ENCODE measurements at places on chromosomes 11 and 22.

- peak; percentile 98 for DNase-seq
Measured at GRCh38 chr11:32255841-32256240, 165.0 kb downstream of the RCN1 start.

DNA sequence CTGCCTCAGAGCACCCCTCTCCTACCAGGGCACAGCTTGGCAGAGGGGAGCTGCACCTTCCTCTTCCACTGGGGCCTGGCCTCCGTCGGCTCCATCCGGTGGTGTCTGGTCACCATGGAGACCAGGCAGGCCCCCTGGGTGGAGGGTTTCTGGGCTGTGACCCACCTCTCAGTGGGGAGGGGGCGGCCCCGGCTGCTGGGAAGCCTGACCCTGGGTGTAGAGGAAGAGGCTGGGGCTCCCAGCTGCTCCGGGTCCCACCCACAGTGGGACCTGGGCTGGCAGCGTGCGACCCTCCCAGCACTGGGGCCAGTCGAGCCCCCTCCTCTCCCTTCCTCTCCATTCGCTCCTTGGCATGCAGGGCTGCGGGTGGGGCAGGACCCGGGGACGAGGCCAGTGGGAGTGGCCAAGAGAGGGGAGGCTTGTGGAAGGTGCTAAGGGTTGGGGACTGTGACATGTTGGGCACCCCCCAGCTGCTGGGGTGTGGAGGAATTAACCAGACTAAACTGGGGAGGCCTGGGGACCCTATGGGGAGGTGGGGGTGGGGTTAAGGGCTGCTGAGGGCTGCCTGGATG is 46.8 kb downstream of the BRSK2 start:
- DNase-seq, result no peak

DNA sequence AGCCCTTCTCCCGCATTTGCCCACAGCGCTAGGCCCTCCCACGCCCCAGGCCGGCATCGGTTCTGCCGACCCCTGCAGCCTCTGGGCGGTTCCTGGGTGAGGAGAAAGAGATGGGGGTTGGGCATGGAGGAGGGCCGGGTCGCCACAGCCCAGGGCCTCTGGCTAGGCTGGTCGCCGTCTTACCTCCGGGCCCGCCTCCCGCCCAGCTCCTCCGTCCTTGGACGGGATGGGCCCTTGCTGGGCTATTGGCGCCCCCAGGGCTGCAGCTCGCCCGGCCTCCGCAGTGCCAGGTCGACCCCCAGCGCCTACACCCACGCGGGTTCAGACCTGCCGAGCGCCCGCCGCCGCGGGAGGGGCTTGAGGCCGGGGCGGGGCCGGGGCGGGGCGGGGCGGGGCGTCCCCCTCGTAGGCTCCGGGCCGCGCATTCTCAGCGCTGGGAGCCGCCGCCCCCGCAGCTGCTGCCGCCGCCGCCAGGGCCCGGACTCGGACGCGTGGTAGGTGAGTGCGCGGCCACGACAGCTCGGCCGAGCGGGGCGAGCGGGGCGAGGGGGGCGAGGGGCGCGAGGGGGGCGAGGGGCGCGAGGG is at the start of gene CD151:
Gene CD151 (plus strand): TSS at position 424 of the 585 bp plus-strand sequence. CDS start 3,118 bp downstream, outside the sequence.
- DNase-seq, result peak; percentile 77

- DNase-seq, result peak; percentile 86
Measured at GRCh38 chr22:19629720-19630419, 84.4 kb upstream of the SEPTIN5 start.

DNA sequence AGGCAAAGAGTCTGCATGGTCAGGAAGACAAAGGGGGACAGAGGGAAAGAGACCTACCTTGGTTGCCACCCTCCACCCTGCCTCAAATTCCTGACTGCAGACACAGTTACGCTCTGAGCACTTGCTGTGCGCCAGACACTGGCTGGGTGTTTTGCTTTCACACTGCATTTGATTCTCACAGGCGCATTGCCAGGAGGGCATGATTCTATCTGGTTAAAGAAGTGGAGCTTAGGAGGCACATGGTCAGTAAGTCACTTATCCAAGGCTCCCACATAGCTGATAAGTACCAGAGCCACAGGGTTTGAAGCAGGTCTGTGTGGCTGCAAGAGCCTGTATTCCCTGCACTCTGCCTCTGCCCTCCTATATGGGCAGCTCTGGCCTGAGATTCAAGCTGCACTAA is 103.9 kb downstream of the TIMP3 start:
- DNase-seq, result no peak

DNA sequence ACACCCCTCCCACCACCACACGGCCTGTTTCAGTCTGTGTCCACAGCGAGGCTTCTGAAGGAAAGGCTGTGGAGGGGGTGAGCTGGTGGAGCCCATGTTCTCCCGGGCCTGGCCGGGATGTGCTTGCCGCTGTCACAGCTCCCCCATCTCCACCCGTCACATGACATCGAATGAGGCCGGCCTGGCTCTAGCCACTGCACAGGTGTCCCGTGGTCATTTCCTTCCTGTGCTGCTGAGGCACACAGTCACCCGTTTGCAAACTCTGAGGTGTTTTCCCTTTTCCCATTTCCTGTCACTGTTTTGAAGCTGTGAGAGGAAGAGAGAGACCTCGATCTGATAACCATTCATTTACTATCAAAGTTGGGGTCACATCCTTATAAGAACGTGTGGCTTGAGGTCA is 55.7 kb upstream of the CLDN5 start:
- DNase-seq, result no peak

- DNase-seq, result no peak
Measured at GRCh38 chr11:104148706-104149105, 15.2 kb downstream of the PDGFD start.

DNA sequence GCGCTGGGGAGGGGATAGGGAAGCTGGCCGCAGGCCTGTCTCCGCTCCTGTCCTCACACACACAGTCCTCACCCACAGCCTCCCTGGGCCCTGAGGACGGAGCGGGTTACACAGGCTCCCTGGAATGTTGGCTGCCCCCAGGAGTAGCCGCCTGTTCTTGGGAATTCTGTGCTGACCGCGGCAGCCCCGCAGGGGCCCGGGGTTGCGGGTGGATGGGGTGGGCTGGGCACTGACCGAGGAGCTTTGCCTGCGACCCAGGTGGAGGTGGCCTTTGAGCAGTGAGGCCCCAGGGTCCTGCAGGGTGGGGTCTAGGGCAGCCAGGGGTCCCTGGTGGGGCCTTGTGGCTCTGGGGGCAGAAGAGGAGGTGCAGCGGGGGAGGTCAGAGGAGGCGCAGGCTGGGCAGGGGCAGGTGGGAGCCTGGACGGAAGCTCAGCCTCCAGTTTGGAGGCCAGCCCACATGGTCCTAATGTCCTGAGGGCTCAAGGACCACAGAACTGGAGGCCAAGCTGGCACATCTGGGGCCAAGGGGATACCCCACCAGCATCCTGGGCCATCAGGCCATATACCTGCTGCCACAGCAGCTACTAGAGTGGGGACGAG is 6.6 kb upstream of the MRGPRG start:
- no peak for DNase-seq

DNA sequence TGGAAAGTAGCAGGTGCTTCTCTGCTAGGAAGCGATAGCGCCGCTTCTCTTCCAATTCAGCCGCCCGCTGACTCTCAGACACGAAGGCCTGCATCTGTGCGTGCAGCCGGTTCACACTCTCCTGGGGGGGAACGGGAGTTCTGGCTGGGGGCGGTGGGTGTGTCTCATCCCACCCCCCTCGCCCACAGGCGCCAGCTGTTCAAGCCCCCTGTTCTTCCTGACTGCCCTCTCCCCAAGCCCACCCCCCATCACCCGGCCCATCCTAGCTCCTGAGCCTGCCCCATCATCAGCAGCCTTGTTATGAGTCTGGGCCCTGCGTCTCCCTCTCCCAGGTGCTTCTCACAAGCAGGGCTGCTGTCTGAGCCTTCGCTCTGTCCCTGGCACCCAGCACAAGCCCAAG is 13.1 kb upstream of the SLC16A8 start:
- no peak for DNase-seq

DNA sequence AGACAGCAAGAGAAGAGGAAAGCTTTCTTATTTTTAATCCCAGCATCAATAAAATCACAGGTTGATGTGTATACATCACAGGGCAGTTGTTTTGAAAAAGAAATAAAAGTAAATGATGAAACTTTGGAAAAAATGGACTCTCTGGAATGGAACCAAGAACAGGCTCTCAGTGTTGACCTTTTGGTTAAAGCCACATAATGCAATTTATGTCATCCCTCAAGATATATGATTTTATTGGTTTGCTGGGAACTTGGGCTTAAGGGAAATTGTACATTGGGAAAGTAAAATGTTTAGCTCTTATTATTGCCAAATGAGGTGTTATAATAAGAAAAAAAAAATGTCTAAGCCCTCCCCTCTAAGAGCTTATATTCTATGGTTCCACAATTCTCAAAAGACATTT is 139.8 kb upstream of the MTNR1B start:
- no peak for DNase-seq

- DNase-seq, result no peak
Measured at GRCh38 chr22:45620706-45621105, 50.9 kb upstream of the ATXN10 start.

DNA sequence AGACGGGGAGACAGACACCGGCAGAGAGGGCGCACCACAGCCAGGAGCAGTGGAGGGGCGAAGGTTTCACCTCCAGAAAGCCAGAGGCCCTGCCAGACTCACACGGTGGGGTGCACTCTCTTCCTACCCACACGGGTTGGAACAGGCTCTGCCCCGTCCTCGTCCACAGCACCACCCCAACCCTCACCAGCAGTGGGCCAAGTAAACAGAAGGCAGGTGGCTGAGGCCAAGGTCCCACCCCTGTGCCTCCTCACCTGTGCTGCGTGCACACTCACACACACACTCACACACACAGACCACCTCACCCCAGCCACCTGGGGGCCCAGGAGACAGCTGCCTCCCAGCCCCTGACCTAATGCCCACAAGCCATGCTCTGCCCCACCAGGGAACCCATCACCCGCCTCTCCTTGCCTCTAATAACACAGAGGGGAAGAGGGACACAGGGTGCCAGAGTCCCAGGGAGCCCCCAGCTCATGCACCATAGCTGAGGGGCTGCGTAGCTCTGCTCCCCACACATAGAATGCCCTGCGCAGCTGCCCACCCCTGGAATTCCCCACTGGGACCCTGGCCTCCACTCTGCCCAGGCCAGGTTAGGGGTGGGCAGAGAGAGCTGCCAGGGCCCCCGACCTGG is 3.1 kb downstream of the CYB5R3 start:
- no peak for DNase-seq

- no peak for DNase-seq
Measured at GRCh38 chr11:65617990-65618751, 2.6 kb downstream of the PCNX3 start.

DNA sequence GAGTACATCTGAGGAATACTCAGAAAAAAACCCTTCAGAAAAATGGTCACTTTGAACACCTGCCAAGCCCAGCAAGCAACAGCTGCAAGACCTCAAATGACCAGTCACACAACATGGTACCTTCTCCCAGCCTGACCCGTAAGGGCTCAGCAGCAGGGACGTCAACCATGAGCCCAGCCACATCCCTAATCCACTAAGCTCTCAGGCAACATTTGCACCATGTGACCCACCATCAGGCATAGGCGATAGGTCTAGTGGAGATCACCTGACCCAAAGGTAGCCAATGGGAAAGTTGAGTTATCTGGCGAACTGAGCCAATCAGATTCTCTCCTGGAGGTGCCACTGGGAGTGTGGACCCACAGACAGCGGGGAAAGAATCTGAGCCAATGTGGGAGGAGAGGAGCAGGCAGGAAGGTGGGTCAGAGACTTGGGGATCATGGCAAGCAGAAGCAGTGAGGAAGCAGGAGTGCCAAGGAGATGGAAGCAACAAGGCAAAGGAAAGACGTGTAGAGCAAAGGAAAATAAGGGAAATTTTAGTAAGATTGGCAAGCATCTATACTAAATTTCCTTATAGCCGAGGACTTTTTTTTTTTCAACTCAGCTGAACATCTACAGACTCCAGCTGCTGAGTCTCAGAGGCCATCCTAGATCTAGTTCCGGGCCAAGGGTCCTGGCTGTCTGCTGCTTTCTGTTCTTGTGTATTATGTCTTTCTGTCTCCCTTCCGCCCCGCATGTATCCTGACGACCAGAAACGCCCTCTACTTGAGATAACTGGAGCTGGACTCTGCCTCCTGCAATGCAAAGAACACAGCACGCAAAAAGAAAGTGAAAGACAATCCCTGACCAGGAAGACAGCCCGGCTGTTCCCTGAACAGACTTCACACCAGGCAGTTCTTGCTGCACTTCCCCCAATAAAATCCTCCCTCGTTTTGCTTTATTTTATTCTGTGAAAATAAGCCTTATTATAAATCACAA is 11.0 kb upstream of the PLAAT2 start:
- DNase-seq, result no peak

GRCh38 chr11:115765803-115766239 is 261.6 kb upstream of the CADM1 start:
- DNase-seq, result no peak

DNA sequence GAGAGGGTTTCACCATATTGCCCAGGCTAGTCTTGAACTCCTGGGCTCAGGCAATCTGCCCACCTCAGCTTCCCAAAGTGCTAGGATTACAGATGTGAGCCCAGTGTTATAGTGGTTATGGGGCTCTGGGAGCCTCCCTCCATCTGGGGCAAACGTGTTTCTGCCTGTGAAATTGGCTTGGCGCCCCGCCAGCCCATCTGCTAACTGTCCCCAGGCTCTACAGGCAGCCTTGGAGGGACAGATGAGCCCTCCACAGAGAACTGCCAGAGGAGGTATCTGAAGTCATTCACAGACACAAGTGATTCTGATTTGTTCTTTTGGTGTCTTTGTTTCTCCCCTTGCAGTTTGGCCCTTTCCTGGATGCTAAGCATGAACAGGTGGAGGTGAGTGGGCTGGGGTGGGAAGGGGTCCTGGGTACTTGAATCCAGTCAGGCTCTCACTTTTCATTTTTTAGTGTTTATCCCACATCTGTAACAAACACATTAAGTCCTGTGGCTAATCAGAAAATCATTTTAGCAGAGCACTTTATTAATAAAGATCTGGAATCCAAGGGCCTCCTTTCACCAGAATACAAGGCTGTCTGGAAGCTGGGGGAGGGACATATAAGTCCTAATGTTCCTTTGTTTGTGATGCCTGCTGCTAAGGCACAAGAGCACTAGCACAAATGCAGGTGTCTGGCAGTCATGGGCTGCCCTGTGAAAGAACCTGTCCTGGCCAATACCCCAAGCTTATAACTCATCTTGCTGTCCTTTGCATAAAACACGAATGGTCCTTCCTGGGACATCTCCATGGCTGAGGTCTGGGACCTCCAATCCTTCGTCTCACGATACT is 25.7 kb upstream of the CDC42EP2 start:
- peak; percentile 87 for DNase-seq

GRCh38 chr22:17891481-17892167 is 117.4 kb upstream of the BID start:
- DNase-seq, result peak; percentile 71

- no peak for DNase-seq
Measured at GRCh38 chr11:107830915-107831540, 27.6 kb downstream of the SLC35F2 start.

DNA sequence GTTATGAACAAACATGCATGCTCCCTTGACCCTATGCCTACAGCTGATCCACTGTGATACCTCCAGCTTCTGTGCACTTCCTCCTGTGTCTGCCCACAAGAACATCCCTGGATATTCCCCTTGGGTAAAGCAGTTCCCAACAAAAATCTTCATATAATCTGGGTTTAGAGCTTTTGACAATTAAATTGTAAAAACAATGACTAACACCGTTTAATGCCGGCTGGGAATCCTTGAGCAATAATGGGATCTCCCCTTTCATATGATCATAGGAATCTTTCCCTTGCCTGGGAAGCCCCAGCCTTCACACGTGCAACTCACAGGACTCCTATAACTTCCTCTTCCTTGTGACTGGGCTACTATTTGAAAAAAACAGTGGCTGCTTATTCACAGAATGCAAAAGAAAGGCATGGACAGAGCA is 6.3 kb upstream of the ZC3H12C start:
- no peak for DNase-seq

- DNase-seq, result no peak
Measured at GRCh38 chr11:121368364-121369240, 76.0 kb downstream of the SC5D start.
